ENCODE measurements at places on chromosomes 11 and 22.

GRCh38 chr11:31443802-31444201 is 65.6 kb downstream of the IMMP1L start:
- DNase-seq, result no peak

- no peak for DNase-seq
These were observed 11.3 kb downstream of the TRIM66 start for GRCh38 chr11:8671193-8671612.

DNA sequence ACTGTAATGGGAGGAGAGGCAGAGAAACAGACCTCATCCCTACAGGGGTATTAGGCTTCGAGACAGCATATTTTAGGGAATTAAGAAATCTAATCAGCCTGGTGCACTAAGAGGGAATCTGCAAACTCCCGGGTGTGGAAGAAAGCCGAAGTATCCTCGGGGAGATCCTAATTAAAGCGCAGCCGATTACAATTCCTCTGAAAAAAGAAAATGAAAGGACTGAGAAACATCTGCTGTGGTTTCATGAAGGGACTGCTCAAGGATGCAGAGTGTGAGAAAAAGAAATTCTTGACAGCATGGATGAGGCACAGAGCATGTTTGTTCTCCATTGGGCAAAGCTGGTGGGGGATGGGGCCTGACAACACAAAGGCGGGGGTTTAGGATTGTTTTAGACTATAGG is 290.0 kb upstream of the LARGE1 start:
- DNase-seq, result no peak

- DNase-seq, result no peak
These were observed 31.2 kb upstream of the SMIM35 start for GRCh38 chr11:118117790-118118601.

- peak; percentile 29 for DNase-seq
These were observed 724 bp upstream of the RASGRP2 start for GRCh38 chr11:64744544-64745188.

- DNase-seq, result no peak
These were observed 1526.8 kb downstream of the BRD1 start for GRCh38 chr22:48300877-48301276.

- DNase-seq, result no peak
These were observed 3.0 kb upstream of the B3GAT1 start for GRCh38 chr11:134414766-134415765.

DNA sequence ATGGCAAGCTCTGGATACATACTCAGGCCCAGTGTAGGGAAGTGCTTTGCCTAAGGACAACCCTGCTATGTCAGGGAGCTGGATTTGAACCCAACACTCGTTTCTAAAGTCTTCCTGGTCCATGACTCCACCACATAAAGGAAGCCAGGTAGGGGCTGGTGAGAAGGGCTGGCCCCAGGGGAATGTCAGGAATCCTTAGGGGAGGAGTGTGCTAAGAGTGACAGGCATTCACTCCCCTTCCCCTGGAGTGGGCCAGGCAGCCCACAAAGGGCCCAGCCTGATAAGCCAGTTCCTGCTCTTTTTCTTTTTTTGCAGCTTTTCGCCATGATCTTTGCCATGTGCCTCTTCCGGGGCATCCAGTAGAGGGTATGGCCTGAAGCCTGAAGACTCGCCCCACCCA is 21.9 kb downstream of the TP53I11 start:
- DNase-seq, result no peak

- no peak for DNase-seq
These were observed 86.1 kb downstream of the ARHGAP8 start for GRCh38 chr22:44838316-44839016.

GRCh38 chr11:131669401-131669780 is 299.0 kb downstream of the NTM start:
- DNase-seq, result no peak

DNA sequence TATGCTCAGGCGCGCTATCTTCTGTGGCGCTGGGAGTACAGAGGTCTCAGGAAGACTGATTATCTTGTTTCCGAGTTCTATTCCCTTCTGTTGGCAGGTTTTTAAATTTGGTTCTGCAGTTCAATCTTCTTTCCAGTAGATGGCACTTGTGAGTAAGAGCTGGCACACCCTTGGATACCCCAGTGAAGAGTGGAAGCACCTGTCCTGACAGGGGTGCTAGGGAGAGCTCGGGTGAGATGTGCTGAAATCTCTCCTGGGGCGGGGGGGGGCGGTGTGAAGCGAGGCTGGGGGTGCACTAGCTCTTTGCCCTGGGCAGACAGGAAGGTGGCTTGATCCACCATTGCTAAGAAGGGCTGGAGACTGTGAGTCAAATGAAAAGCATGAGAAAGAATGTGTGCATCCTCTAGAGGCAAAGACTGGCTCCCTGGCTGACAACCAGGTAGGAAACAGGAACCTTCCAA is 679.9 kb upstream of the CCDC179 start:
- DNase-seq, result peak; percentile 68

GRCh38 chr11:59615120-59615636 is 396 bp downstream of the OSBP start:
- no peak for DNase-seq

DNA sequence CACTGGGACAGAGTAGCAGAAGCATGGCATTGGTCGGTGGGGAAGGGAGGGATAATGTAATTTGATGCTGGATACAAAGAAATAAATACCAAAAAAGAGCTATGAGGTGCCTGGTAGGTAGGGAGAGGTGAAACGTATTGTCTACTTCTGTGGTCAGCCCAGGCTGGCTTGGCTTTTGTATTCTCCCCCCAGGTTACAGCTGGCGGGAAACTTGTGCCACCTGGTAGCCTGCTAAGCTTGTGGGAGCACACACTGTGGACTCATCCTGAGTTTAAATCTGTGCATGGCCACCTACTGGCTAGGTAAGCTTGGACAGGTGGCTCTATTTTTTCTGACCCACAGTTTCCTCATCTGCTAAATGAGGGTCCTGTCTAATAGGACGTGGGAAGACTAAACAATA is 165.2 kb upstream of the E2F8 start:
- no peak for DNase-seq

- DNase-seq, result no peak
These were observed 5.5 kb downstream of the C11orf21 start for GRCh38 chr11:2295971-2296912.

- no peak for DNase-seq
These were observed 32.7 kb downstream of the SGSM3 start for GRCh38 chr22:40403141-40403540.

GRCh38 chr11:11865449-11865848 is 23.7 kb downstream of the USP47 start:
- no peak for DNase-seq

DNA sequence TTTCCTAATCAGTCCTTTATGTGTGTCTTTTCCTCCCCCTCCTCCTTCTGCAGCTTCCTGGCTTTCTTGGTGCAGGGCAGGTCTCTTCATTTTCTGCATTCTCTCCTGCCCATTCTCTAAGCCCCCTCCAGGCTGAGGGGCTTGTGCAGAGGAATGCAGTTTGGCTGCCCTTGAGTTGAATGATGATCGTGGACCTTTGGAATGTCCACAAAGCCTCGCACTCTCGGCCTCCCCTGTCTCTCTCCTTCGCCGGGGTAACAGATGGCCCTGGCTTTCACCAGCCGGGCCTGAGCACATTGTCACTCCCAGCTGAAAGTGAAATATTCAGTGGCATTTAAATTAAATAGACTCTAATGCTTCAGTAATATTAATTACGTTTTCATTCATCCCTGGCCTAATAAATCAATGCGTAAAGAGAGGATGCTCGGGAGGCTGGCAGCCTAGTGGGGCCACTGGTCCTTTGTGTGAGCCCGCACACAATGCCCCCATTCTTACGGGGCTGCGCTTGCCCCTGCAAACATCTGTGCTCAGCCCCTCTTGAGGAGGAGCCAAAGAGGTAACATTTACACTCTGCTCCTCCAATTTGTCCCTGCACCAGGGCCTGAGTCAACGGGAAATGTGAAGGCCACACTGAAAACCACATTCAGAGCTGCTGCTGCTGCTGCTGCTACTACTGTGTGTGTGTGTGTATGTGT is 64.9 kb upstream of the PAX6 start:
- no peak for DNase-seq

DNA sequence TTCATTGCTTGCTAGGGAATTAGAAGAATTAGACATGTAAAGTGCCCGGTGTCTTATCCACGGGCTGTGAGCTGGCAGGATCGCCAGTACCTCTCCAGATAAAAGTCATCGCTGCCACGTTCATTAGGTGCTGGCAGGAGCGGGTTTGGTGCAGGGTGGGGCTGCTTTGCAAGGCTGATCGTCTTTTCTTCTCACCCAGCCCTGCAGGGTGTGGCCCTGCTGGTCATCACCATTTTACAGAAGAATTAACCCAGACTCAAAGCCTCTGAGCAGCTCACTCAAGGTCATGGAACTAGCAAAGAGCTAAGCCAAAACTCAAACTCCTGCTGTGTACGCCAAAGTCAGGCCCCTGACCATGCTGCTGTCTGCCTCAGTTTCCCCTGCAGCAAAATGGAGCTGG is 6.1 kb upstream of the FGF4 start:
- DNase-seq, result no peak

- no peak for DNase-seq
These were observed 125.1 kb upstream of the E2F8 start for GRCh38 chr11:19365743-19366410.

GRCh38 chr22:24105013-24105360 is 76.3 kb upstream of the SUSD2 start:
- no peak for DNase-seq

DNA sequence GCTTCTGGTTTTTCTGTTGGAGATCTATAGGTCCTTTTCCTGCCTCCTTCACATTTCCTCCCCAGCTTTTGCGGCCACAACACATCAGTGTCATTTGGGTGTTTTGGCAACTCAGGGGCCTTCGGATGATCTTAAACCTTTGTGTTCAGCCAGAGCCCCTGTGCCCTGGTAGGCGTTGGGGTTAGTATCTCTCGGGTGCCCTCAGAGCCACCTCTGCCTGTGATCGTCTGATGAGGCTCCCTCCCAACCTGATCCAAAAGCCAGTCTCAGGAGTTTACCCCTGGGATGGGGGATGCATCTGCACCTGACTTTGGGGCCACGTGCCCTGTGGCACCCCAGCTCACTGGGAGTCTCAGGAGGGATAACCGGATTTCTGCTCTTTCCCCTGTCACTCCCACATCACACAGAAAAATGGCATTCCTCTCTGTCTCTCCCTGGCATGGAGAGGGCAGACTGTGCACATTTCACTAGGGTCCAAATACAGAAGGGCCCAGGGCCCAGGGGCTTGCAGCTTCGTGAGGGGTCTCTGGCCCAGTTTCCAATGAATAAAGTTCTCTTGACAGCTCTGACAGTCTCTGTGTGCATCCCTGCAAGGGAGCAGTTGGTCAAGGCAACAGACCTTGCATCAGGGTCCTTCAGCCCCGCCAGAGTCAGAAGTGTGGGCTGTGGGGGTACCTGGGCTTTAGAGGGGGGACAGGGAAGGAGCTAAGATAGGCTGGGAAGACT is 2.6 kb downstream of the RNF26 start:
- DNase-seq, result no peak

- DNase-seq, result peak; percentile 4
These were observed 515.3 kb downstream of the JRKL start for GRCh38 chr11:96905143-96905542.

GRCh38 chr11:78420796-78421209 is 3.2 kb upstream of the GAB2 start:
- DNase-seq, result peak; percentile 88

- no peak for DNase-seq
These were observed 291.8 kb downstream of the SBF2 start for GRCh38 chr11:10002221-10002620.

DNA sequence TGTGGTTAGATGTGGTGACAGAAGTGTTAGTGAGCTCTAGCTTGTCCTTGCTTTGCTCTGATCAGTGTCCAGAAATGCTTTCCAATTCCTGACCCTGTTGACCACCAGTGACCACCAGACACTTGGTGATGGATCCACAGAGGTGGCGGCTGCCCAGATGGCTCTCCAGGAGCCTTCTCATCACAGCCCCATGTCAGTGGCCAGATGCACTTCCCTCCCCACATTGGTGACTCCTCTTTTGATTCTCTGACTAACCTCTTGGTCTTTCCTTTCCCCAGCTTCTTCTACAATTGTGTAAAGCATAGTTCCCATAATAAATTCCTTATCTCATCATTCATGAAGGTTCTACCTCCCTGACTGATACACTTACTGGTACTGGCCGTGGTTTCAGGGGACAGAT is 40.1 kb upstream of the CXCR5 start:
- DNase-seq, result no peak

- no peak for DNase-seq
These were observed 11.1 kb downstream of the PRDM11 start for GRCh38 chr11:45157247-45158209.

GRCh38 chr11:2718817-2719438 is 19.1 kb upstream of the KCNQ1OT1 start:
- DNase-seq, result no peak

DNA sequence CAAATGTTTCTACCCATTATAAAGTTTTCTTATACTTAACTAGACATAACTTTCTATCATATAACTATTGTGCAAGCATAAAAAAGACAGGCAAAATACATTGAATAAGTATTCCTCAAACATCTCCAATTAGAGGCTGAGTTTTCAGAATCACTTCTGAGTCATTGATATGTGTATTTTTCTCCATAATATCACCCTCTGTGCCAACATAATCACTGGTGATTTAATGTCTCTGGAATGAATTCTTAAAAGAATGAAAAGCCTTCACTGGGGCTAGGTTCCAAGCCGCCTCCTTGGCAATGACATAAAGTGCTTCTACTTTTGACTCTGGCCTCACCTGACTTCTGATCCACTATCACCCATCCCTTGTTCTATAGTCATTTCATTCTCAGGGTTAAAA is 197.0 kb upstream of the E2F8 start:
- no peak for DNase-seq

DNA sequence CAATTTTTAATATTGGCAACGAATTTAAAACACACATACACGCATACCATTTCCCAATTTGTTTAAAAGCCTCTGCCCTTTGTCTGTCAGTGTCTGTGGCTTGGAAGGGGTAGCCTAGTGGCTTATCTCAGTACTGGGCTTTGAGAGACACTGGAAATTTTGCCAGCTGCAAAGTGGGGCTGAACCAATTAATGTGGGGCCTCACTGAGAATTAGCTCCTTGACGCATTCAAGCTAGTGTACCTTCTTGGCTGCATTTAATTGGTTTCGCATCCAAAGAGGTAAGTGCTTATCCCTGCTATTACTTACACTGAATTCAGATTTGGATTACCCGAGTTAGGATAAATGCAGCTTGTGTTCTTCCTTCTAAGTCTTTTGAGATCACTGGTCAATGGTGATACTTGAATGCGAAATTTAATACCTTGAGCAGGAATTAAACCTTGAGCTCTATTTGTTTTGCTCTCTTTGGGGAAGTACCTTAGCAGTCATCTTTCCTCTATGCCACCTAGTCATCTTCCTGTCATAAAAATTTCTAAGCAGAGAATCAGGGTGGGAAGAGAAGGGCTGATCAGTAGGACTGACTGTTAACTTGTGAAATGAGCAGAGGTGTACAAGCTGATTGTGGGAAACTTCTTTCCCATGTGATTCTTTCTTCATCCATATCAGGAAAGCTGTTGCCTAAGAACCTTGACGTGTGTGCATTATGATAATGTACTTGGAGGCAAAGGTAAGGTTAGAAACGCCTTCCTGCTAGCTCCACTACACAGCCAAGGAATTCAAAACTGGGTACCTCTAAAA is 187.7 kb upstream of the E2F8 start:
- DNase-seq, result no peak

GRCh38 chr11:83311701-83312100 is 25.5 kb upstream of the CCDC90B start:
- DNase-seq, result no peak

- DNase-seq, result no peak
These were observed 2.6 kb downstream of the GRK2 start for GRCh38 chr11:67268962-67269268.

GRCh38 chr11:44264761-44265160 is 45.2 kb downstream of the ALX4 start:
- DNase-seq, result no peak

GRCh38 chr11:17573526-17573925 is 26.5 kb downstream of the OTOG start:
- DNase-seq, result no peak

- DNase-seq, result no peak
These were observed 7.6 kb downstream of the IL17REL start for GRCh38 chr22:50004918-50005317.
